ENCODE measurements at places on chromosomes 16 and 17.

GRCh38 chr16:56773532-56773931 lies 43.6 kb downstream of the NUP93 start:
- no peak for DNase-seq

DNA sequence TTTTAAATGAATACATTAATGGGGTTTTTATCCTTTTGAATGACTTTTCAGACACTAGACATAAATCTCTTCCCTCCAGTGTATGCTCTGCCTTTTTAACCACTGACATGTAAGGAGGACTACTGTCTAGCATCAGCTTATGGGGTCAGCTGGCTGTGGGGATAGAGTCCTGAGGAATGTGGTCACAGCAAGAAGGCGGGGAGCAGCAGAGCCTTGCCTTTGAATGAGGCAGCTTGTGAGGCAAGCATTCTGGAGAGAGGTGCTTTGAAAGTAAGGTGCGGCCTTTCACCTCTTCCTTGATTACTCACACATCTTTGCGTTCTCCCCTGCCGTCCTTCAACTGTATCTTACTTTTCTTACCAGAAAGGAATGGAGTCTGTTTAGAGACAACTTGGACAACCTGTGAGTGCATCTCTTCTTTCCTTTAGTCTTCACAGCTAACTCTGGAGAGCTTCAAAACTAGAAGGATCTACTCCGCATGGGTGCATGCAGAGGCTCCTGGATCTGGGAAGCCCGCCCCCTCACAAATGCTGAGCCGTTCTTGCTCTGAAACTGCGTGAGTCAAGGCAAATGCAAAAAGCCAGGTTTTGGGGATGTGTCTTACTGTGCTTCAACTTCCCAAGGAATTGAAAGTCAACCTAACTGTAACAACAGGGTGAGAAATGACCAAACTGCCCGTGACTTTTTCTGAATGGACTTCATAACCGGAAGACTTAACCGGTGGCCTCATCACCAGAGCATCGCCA lies 49.9 kb downstream of the ADCY7 start:
- no peak for DNase-seq

DNA sequence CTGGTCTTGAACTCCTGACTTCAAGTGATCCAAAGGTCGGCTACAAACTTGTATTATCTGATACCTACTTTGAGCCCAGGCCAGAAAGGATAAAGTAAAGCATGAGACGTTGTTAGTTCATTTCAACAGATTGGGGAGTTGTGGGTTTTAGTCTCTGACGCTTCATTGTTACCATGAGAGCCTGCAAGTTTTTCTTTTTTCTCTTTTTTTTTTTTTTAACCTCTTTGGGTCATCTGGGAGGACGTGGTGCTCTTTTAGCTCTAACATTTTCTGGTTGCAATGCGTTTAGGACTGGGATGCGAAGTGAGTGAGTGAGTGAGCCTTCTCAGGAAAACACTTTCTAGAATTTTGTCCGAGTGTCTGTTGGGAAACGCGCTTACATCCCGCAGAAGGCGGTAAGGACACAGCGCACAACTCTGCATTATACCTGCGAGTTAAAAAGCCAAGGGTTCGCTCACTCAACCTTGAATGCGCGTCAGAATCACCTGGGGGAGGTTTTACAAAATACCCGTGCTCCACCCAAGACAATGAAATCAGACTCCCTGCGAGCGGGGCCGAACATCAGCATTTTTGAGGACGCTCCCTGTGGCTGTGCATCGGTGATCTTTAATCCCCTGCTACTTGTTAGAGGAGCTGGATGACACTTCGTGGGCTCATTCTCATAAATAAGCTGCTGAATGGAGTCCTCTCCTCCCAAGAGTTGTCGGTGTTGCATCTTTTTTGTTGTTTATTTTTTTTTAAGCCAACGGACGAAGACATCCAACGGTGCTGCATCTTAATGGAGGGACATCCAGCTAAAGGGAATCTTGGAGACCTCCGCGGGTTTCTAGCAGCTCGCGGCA lies 629 bp upstream of the RNF135 start:
- peak; percentile 69 for DNase-seq

DNA sequence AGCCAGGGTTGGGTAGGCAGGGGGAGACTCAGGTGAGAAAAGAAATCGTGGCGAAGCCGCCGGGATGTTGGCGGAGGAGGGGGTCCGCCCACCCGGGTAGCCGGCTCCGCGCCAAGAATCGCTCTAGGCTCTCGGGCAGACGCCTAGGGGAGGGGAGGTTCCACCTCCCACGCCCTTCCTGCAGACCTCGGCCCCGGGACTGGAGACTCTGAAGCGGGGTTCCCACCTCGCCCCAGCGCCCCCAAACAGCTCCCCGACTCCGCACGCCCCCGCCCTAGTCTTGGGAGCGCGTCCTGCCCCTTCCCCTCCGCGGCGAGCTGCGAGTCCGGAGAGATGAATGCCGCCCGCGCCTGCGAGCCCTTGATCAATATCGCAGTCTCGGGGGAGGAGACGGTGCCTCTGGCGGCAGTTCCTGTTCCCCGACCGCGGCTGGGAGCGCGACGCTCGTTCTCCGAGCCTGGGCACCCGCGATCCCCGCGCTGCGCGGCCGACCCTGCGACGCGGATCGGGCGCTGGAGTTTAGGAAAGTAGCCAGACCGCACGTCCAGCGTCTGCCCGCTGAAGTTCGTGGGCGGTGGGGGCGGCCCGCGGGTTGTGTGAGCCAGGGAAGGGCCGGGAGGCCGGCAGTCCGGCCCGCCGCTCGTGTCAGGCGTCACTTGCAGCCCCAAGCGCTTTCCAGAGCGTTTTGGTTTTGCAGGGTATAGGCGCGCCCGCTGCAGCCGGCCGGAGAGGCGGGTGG lies 790 bp downstream of the CRHR1 start:
- DNase-seq: no peak

GRCh38 chr16:87855852-87856715 lies 13.2 kb downstream of the SLC7A5 start:
- peak; percentile 71 for DNase-seq

DNA sequence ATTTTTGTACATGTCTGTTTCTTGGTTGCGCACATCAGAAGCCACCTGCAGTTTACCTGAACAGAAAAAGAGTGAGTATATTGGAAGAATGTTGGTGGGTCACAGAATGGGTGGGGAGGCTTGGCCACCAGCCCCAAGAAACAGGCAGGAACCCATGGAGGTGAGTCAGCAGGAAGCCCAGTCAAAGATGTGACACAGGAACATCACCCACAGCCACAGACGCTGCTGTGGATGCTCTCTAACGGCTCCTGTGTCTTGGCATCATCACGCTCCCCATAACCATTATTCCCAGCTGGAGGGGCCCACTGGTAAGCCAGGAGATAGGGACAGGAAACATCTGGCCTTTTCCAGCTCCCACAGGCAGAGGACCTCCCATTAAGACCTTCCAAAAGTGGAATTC lies 94.0 kb upstream of the WSB1 start:
- no peak for DNase-seq

DNA sequence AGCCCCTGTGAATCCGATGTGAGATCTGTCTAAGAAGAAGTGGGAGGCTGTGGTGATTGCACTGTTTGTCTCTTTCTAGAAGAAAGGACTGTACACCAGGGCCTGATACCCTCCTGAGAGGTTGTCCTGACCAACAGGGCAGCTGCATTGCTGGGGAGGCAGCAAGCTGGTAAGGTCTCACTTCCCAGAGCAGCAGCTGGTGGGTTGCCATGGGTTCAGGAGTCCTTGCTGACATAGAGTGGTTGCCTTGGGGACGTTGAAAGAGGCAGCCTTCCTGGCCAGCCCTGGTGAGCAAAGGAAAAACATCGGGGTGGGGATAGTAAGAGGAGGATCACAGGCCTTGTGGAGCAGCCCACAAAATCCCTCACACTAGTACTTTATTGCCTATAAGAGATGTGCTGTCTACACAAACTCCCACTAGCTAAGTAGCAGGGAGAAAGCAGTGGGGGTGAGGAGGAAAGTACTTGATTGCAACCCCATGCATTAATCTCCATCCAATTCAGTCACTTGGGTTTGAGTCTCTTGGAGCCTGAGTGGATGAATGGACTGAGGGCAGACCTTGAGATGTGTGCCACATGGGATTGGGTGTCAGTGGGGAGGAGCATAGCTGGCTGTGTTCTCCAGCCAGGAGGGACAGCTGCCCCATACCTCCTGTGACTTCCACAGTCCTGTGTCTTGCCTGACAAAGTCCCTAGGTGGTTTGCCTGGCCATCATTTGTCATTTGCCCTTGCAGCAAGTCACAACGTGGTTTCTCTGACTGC lies 143.8 kb upstream of the RPL38 start:
- DNase-seq: no peak

- no peak for DNase-seq
Observed at GRCh38 chr16:79826732-79827475, 226.4 kb upstream of the MAF start.

GRCh38 chr17:52106638-52107261 lies 51.8 kb downstream of the CA10 start:
- peak; percentile 35 for DNase-seq

GRCh38 chr17:46991617-46992016 lies 12.6 kb upstream of the RPRML start:
- DNase-seq: no peak

- DNase-seq: no peak
Observed at GRCh38 chr17:80108036-80108971, 6.9 kb downstream of the GAA start.

DNA sequence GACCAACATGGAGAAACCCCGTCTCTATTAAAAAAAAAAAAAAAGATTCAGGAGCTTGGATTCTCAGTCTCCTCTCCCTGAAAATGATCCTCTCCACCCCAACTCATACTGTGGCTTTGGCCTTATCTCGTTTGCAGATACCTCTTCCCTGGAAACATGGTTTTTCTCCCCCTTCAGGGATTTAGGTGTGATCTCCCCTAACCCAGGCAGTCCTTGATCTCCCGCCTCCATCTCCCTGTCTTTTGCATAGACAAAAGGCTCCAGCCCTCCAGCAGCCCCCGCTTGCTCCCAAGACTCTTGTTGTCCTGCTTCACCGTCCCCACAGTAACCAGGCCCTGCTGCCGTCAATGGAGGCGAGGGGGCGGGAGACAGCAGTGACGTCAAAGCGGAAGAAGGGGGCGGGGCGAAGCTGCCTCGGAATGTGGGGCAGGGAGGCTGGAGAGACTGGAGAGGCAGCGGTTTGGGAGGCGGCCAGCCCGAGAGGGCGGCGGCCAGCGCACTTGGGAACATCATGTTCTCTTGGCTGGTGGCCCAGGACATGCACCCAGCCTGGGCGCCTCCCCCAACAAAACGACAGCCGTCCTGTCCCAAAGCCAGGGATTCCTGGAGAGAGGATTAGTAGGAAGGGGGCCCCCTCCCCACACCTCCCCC lies 1.9 kb upstream of the PER1 start:
- peak; percentile 81 for DNase-seq

- no peak for DNase-seq
Observed at GRCh38 chr16:57589374-57589773, 39.1 kb upstream of the ADGRG1 start.

DNA sequence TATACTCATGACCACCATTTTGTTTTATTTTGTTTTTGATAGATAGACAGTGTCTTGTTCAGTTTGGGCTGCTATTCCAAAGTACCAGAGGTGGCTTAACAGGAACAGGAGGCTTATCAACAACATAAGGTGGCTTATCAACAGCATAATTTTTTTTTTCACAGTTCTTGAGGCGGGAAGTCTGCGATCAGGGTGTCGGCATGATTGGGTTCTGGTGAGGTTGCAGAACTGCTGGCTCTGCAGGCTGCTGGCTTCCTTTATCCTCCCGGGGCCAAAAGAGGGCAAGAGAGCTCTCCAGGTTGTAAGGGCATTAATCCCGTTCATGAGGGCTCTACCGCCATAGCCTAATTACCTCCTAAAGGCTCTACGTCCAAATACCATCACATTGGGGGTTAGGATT lies 11.8 kb upstream of the HSD17B2 start:
- no peak for DNase-seq

- DNase-seq: peak; percentile 43
Observed at GRCh38 chr17:49260011-49260816, 29.6 kb upstream of the PHOSPHO1 start.

DNA sequence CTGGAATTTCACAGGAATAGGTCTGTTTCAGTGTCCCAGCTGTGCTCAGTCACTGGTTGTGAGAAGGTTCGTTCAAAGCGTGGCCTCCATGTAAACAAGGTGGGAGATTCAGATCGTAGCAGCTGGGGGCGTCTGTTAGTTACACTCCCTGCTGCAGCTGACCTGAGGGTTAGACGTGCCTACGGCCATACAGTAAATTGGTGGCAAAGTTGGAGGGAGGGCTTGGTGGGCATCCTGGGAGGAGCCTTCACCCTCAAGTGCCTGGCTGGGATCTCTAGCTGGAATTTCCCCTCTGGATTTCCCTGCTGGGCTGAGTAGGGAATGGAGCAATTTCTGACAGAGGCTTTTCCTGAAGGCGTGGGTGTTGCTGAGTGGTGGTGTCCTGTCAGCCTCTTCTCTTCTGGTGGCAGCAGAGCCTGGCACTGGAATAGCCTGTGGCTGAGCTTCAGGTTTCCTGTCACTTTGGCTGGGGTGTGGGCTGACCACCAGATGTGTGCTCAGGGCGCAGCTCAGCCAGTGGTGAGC lies 6.4 kb downstream of the FCSK start:
- DNase-seq: peak; percentile 45
